ENCODE measurements at places on chromosomes 2 and 18. TPM values are rescaled to one million over a fixed set of nuclear protein-coding genes. Genes with fewer than 3 reads are reported as not detected.
A peak's percentile ranks its signal among the peaks of the same experiment; 100 is the strongest.

DNA sequence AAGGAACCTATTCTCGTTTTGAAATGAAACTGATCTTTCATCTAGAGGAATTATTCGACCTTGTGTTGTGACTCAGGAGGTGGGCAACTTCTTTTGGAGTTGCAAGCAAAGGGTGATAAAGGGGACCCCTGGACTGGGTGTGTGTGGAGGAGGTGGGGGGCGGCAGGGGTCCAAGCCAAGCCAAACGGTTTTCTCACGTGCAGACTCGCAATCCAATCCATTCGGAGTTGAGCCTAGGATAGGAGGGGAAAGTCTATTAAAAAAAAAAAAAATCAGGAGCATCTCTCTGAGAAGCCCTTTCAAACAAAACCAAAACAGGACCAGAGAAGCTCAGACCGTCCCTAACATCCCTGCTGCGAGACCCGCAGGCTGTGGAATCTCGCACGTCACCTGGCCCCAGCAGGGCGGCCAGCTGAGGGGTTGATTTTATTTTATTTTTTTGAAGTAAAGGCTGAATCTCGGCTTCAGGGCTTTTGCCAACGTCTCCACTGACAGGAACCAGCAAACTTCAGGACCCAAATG lies 3.7 kb upstream of the ZEB2 start:
- DNase-seq = no peak

- DNase-seq = no peak
Measured at GRCh38 chr18:50665519-50665918, 105.6 kb downstream of the MAPK4 start.

DNA sequence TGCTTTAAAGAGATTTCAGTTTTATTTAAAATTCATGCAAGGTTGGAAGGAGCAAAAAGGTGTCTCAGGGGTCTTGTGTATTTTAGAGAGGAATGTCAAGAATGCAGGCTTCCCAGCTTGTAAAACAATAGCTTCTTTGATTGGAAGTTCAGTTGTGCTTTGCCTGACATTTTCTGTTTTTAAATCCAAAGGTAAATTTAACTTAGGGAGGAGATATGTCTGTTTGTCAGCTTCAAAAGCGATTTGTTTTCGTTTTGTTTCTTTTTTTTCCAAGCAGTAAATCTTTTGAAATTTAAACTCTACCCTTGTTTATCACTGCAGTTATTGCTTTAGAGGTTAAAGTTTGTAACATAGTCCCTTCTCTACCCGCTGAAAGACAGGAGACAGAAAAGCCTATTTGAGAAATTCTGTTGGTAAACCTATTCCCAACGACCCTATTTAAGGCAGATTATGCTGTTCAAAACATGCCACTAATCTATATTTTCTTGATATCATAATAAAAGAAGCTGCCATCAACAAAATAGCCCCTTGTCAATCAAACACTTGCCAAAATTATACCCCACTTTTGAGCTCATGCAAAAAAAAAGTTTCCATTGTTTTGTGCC lies 639.6 kb downstream of the IRS1 start:
- DNase-seq = no peak

COX7A2L gene
- polyA plus RNA-seq = 184 TPM

LANCL1 gene
- 76.3 TPM for polyA plus RNA-seq

ACKR3 gene
- polyA plus RNA-seq = 33.1 TPM

GDF7 gene
- 0.40 TPM for polyA plus RNA-seq

- DNase-seq = peak; percentile 12
Measured at GRCh38 chr18:5073026-5073944, 123.8 kb downstream of the AKAIN1 start.

GRCh38 chr18:3466872-3467271 lies 16.9 kb downstream of the TGIF1 start:
- DNase-seq = no peak

DNA sequence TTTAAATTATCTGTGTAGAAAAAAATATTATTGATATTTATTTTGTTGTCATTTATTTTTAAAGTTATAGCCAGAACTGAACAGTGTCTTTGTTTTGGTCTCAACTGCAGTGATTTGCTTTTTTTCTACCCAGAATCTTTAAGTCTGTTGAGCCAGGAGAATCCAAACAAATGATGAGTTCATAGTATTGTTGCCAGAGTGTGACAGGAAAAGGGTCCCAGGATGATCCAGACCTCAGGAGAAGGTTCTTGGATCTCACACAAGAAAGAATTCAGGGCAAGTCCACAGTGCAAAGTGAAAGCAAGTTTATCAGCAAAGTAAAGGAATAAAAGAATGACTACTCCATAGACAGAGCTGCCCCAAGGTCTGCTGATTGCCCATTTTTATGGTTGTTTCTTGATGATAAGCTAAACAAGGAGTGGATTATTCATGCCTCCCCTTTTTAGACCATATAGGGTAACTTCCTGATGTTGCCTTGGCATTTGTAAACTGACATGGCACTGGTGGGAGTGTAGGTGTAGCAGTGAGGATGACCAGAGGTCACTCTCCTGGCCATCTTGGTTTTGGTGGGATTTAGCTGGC lies 127.1 kb downstream of the AGPS start:
- no peak for DNase-seq

- DNase-seq = no peak
Measured at GRCh38 chr18:14933049-14933851, 185.3 kb downstream of the ANKRD30B start.

ETAA1 gene
- 19.7 TPM for polyA plus RNA-seq

- DNase-seq = no peak
Measured at GRCh38 chr18:51656249-51656648, 458.8 kb upstream of the MEX3C start.

COLEC11 gene
- 7.2 TPM for polyA plus RNA-seq

DNA sequence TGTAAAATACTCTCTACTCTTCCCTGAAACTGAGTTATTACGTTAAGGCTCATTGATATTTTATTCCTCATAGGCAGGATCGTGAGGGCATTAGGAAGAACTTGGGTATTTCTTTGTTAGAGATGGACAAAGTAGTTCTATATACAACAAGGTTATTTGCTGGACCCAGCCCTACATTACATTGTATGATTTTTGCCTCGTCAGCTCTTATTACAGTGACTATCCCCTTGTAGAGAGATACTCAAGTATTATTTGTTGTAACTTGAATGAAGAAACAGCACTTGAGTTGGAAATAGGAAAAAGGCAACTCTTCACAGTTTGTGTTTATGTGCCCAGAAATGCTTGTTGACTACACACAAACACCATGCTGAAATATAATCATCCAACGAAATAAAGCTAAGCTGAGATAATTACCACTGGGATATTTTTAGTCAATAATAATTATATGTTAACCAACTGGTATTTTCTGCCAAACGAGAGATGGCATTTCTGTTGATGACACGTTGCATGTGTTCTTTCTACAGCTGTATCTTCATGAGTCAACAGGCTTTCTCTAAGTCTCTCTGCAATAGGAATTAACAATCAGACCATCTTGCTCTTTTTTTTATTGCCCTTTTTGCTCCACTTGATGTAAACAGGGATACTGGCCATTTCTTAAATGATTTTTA lies 947.6 kb downstream of the DPP10 start:
- DNase-seq = peak; percentile 59

ABCG8 gene
- polyA plus RNA-seq = 0.60 TPM

DNA sequence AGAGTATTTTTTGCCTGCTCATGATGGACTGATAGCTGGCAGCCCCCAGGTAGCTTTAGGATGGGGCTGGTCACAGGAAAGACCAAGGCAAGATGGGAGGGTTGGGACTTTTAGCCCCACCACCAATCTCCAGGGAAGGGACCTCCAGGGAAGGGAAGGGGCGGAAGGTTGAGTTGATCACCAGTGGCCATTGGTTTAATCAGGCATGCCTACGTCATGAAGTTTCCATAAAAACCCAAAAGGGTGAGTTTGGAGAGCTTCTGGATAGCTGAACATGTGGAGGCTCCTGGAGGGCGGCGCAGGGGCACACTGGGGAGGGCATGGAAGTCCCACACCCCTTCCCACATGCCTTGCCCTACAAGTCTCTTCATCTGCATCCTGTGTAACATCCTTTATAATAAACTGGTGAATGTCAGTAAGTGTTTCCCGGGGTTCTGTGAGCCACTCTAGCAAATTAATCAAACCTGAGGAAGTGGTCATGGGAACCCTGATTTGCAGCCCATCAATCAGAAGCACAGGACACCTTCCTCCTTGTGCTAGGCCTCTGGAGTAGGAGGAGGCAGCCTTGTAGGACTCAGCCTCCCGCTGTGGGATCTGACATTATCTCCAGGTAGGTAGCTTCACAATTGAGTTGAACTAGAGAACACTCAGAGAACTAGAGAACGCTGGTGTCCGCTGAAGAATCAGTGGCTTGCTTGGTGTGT lies 30.3 kb downstream of the RAB31 start:
- DNase-seq = no peak

DNA sequence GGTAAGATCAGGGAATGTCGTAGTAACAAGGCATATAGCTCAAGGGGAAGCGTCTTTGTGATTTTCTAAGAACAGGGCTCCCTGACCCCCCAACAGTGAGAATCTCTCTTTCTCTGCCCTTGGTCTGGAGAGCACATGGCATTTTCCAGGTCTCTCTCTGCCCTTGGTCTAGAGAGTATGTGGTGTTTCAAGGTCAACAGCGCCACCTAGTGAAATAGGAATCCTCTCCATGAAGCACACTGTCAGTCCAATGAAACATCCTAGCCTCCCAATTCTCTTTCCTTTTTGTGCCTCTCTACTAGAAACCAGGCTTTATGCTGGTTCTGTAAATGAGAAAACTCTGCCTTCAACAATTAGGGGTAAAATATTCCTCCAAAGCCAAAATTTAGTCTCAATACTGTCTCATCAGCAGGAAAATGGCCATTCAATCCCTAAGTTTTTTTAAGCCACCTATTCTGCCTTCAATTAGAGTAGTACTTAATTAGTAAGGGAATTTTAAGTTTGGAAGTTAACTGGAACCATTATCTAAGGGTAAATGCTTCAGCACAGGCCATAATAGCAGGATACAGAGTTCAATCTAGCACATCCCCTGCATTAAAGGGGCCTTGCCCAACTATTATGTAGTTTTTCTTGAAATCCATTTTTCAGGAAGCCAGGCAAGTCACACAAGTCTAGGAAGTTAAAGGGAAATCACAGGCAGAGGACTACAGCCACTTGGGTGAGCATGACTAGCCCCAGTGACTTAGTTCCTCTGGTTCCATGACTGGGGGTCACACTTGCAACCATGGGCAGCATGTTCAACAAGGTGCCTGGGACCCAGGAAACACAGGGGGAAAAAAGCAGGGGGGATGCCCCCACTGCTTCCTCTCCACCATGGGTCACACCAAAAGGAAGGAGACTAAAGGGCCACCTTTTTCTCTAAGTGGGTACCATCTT lies 12.4 kb downstream of the DYM start:
- DNase-seq = no peak
